ENCODE measurements at places on chromosomes 5 and 9.
A peak's percentile ranks its signal among the peaks of the same experiment; 100 is the strongest.

DNA sequence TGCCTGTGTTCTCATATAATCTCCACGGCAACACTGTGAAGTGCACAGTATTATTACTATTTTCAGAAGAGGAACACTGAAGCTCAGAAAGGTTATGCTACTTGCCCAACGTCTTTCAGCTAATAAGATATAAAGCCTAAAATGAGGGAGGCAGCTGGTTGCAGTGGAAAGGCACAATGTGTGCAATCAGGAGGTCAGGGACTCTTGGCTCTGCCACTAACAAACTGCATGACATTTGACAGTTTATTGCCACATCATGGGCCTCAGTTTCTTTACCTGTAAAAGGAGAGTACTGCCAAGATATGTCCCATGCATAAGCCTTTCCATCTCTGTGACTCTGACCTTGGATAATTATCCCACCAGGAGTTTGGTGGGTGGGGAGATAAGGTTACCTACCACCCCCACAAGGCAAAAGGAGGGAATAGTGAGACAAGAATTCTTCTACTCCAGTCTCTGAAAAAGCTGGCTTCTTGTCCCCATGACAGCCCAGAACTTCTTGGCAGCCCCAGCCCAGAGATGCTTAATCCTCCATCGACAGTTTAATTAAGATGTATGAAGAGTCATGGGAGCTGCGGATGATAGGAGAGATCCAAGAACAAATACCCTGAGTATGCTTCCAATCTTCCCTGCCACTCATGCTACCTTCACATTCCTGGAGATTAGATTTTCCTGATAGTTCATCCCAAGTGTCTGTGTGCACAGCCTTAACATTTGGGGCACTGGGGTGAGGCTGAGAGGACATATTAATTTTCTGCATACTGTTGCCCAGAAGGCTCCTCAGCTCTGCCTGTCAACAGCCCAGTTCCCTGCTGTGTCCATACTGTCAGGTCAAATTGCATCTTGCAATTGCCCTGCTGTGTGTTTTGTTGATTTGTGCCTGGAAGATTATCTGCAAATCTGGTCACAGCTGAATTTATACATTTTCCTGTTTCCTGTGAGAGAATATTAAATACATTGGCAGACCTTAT lies 271.2 kb downstream of the FAM114A2 start:
- DNase-seq = no peak

GRCh38 chr9:89008744-89009545 lies 17.7 kb downstream of the S1PR3 start:
- no peak for DNase-seq

- no peak for DNase-seq
Observed at GRCh38 chr5:149283626-149284480, 12.2 kb downstream of the AFAP1L1 start.

DNA sequence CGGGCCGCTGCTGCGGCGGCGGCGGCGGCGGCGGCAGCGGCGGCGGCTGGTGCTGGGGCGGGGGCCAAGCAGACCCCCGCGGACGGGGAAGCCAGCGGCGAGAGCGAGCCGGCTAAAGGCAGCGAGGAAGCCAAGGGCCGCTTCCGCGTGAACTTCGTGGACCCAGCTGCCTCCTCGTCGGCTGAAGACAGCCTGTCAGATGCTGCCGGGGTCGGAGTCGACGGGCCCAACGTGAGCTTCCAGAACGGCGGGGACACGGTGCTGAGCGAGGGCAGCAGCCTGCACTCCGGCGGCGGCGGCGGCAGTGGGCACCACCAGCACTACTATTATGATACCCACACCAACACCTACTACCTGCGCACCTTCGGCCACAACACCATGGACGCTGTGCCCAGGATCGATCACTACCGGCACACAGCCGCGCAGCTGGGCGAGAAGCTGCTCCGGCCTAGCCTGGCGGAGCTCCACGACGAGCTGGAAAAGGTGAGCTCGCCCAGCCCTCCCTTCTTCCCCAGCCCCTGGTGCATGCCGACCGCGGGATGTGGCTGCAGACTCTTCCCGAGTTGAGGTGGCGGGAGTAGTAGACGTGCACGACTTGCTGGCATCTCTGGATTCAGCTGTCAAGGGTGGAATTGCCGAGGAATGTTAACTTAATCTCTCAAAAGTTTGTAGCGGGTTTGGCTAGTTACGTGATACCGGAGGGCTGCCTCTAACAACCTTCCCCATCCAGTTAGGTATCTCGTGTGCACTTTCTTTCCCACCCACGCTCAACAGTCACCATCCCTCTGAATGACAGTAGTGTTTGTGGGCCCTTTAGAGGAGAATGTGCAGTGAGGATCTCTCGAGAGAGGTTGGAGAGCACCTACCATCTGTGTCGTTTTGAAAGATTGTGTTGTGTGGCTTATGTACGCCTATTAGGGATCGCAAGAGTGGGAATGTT lies 932 bp downstream of the SLC12A2 start:
- DNase-seq = peak; percentile 50

- DNase-seq = no peak
Observed at GRCh38 chr9:89477384-89477783, 20.5 kb downstream of the SEMA4D start.

DNA sequence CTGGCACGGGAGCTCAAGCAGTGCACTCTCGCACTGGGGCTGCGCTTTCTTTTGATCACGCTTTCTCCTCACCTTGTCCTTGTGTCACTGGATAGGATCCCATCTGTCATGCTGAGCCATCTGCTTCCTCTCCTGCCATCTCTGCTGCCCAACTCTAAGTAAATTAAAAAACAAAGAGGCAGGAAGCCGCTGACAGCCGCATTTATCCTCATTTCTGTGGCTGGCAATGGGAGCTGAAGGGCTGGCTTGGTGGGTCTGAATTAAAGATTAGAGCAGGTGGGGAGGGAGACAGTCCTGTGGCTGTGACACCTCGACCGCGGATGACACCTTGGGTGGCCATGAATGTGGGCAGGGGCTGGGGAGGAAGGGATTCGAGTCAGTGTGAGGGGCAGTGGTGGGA lies 159.2 kb upstream of the ALDH1B1 start:
- no peak for DNase-seq

DNA sequence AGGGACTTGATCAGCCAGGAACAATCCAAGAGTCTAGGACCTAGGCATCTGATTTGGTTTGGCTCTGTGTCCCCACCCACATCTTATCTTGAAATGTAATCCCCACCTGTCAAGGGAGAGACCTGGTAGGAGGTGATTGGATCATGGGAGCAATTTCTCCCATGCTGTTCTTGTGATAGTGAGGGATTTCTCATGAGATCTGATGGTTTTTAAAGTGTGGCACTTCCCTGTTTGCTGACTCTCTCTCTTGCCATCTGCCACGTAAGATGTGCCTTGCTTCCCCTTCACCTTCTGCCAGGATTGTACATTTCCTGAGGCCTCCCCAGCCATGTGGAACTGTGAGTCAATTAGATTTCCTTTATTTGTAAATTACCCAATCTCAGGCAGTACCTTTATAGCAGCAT lies 201.7 kb upstream of the ACTBL2 start:
- DNase-seq = no peak

DNA sequence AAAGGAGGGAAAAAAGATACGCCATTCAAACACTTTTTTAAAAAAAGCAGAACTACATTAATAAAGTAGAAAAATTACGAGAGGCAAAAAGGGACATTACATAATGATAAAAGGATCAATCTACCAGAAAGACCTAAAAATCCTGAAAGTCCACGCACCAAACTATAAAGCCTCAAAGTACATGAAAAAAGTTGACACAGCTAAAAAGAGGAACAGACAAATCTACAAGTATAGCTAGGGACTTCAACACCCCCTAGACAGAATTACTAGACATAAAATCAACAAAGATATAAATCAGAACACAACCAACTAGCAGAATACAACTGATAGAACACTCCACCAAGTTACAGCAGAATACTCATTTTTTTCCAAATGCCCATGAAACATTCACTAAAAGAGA lies 11.1 kb downstream of the CAMSAP1 start:
- DNase-seq = no peak

DNA sequence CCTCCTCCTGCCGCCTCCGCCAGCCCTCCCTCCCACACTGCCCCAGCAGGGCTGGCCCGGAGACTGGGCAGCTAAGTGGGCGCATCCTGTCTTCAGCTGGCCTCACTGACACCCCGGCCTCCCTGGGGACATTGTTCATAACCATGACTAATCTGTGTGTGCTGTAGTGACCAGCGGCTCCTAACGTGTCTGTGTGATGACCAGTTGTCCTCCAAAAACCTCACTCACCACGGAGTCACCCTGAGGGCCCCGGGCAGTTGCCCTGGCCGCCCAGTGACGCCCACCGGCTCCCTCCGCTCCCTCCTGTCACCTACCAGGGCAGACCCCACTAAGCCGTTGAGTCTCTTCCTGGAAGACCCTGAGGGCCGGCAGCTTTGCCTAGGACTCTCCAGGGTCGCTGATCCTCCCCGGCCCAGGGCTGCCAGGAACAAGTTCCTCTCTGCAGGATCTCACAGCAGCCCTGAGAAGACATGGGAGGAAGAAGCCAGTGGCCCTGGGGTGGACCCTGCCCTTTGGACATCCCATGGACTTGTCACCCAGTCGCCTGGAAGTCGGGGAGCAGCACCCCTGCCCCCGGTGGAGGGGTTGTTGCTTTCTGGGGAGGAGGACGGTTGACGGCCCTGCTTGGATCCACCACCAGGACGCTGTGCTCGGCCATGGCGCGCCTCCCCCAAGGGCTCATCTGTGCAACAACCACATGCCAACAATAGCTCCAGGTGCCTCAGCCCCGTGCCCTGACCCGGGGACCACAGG lies 110.2 kb upstream of the LMX1B start:
- DNase-seq = no peak

DNA sequence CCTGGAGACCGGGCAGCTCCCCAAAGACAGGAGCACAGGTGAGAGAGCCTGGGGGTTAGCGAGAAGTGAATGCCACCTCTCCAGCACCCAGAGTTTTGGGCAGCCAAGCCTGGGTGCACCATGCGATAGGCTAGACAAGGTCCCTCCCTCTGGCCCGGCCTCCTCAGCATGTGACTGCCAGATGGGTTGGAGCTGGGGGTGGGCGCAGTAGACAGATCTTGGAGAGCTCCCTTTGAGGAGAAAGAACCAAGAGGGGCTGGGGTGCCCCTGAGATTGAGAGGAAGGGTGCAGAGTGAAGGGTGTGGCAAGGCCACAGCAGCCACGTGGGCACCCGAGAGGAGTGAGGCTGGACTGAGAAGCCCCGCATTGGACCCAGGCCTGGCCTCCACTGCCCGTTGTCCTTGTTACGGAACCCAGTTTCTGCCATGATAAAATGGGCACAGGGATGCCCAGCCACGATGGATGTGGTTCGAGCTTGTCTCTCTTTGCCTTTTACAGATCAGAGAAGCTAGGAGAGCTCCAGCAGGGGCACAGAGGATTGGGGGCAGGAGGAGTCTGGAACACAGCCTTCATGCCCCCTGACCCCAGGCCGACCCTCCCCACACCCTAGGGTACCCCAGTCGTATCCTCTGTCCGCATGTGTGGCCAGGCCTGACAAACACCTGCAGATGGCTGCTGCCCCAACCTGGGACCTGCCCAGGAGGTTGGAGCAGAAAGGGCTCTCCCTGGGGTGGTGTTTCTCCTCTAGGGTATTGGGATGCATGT lies 1.4 kb downstream of the TMEM141 start:
- no peak for DNase-seq

DNA sequence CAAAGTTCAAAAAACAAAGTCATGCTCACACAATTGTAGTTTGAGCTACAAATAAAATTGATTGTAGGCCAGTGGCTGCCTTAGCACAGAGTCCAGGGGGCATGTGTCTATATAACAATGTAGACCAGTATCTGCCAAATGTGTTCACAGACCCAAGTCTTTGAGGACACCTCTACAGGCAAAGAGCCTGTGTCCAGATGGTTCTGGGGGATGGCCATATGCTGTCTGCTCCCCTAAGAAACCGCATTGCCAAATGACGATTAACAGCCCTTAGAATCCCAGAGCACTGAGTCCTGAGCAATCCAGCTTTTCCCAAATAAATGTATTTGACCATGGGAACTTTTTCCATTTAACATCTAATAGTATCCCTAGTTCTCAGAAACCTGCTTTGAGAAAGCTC lies 169.6 kb downstream of the ADCY2 start:
- no peak for DNase-seq

GRCh38 chr5:5617024-5617423 lies 194.5 kb downstream of the ICE1 start:
- DNase-seq = no peak

GRCh38 chr5:124236361-124237205 lies 509.9 kb downstream of the ZNF608 start:
- no peak for DNase-seq

- DNase-seq = no peak
Observed at GRCh38 chr9:101399643-101399970, 956 bp downstream of the ZNF189 start.

GRCh38 chr9:12781226-12781733 lies 6.5 kb downstream of the LURAP1L start:
- DNase-seq = no peak

- no peak for DNase-seq
Observed at GRCh38 chr9:112487799-112488340, 1.2 kb downstream of the KIAA1958 start.

- DNase-seq = no peak
Observed at GRCh38 chr5:150428106-150428876, 15.6 kb upstream of the CD74 start.

- DNase-seq = no peak
Observed at GRCh38 chr9:122145592-122145863, 14.1 kb downstream of the NDUFA8 start.

GRCh38 chr9:95736370-95736769 lies 139.1 kb upstream of the ERCC6L2 start:
- no peak for DNase-seq

GRCh38 chr9:4196886-4197285 lies 103.0 kb downstream of the GLIS3 start:
- DNase-seq = no peak

GRCh38 chr9:127187231-127187956 lies 65.0 kb upstream of the ANGPTL2 start:
- no peak for DNase-seq

GRCh38 chr5:103293099-103293498 lies 34.5 kb downstream of the MACIR start:
- no peak for DNase-seq

DNA sequence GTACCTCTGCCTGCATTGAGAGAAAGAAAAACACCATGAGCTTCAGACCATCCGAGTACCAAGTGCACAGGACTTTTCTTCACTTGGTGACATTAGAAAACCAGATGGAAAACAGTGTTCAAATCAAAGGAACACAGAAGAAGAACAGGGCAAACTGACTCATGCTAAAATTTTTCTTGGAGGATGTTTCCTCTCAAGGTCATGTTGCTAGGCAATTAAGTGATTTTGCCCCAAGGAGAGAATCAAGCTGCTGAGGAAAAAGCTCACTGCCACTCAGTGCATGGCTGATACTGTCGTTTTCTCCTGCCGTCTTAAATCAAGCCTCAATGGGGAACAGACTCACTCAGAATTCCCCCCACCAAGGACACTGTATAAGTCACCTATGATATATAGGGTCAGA lies 57.9 kb upstream of the SIMC1 start:
- DNase-seq = no peak

- DNase-seq = no peak
Observed at GRCh38 chr5:55989860-55990259, 4.9 kb downstream of the IL6ST start.

GRCh38 chr5:164184158-164184557 lies 678.7 kb downstream of the MAT2B start:
- no peak for DNase-seq

- DNase-seq = peak; percentile 39
Observed at GRCh38 chr9:117782931-117783788, 79.0 kb downstream of the TLR4 start.

GRCh38 chr5:66209794-66210193 lies 65.7 kb downstream of the SREK1 start:
- DNase-seq = no peak
